Stimulated activated CD4-positive, alpha-beta T cell treated with anti-CD3 and anti-CD28 coated beads, Interleukin-15, amount 100 ng/mL, for 1 hour (primary cell): ENCODE measurements at places on chromosomes 6 and 20.

DNA sequence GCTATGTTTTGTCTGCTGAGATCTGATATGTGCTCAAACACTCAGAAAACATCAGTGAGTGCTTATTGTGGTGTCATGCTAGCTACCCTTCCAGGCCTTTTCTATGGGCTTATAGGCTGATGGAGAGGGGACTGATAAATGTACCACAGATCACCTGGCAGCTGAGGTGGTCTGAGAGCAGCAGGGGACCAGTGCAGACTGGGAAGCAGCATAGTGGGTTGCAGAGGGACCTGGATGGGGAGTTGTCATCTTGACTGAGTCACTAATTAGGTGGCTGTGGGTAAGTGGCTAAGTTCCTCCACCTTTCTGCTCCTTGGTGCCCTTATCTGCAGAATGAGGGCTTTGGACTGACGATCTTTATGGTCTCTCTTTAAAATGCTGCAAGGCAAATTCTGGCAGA is 2.8 kb downstream of the TMEM200A start:
- no peak for DNase-seq

- no peak for DNase-seq
Observed at GRCh38 chr20:59118855-59119254, 44.8 kb upstream of the ZNF831 start.

GRCh38 chr6:123812621-123813020 is 9.0 kb downstream of the NKAIN2 start:
- no peak for DNase-seq

DNA sequence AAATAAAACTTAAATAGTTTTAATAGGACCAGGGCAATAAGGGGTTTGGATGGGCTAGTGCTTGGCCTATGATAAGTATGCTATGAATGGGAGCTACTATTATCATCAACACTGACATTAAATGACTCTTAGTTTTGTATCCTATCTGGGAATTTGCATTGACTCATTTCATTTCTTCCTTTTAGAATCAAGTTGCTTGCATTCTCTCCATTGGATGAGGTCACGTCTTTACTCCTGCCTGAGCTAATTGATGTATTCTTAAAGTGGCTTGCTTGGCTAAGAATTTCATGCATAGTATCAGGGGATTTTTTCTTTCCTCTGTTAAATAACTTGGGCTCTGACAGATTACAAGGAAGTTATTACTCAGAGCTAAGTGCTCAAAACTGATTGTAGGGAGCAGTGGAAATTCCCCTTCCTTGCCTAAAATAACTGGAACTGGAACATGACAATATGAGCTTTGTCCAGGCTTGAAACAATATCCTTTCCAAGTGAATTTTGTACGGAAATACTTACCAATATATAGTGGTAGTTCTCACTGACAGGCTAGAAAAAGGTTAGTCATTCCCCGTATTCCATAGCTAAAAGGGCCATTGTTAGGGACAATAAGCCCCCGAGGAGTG is 169.9 kb downstream of the BCAS1 start:
- no peak for DNase-seq

- DNase-seq, result no peak
Observed at GRCh38 chr20:55253781-55254180, 751.5 kb downstream of the CBLN4 start.

- no peak for DNase-seq
Observed at GRCh38 chr20:62025832-62026563, 39.7 kb downstream of the TAF4 start.

- DNase-seq, result no peak
Observed at GRCh38 chr6:100823041-100823440, 58.1 kb downstream of the ASCC3 start.

GRCh38 chr20:58642441-58642840 is 8.6 kb upstream of the STX16 start:
- DNase-seq, result no peak

- no peak for DNase-seq
Observed at GRCh38 chr6:27940766-27941165, 16.3 kb upstream of the OR2B6 start.

DNA sequence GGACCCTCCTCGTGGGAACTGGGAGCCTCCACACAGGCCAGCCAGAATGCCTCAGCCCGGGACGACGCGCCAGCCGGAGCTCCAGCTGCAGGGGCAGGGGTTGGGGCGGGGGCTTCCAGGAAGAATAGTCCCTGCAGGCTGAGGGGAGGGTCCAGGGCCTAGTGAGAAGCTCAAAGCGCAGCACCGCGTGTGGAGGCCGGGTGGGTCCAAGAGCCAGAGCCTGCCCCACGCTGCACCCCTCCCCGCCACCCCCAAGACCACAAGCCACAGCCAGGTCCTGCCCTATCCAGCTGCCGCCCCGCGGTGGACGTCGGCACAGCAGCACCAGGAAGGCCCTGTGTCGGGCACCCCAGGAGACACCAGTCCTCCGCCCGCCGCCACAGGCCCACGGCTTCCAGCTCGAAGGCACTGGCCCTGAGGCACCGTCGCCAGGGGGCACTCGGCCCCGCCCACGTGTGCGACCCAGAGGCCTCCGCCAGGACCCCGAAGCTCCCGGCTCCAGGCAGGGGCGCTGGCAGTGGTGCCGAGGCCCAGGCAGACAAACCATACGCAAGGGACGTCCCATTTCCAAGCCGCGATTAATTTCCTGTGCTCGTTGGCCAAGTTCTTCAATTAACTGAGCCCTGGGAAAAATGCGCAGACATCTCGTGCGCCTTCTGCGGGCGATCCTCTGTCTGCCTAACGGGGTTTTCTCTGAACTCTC is 19.5 kb downstream of the KCNQ2 start:
- no peak for DNase-seq

GRCh38 chr20:20785226-20785625 is 72.8 kb upstream of the RALGAPA2 start:
- no peak for DNase-seq

DNA sequence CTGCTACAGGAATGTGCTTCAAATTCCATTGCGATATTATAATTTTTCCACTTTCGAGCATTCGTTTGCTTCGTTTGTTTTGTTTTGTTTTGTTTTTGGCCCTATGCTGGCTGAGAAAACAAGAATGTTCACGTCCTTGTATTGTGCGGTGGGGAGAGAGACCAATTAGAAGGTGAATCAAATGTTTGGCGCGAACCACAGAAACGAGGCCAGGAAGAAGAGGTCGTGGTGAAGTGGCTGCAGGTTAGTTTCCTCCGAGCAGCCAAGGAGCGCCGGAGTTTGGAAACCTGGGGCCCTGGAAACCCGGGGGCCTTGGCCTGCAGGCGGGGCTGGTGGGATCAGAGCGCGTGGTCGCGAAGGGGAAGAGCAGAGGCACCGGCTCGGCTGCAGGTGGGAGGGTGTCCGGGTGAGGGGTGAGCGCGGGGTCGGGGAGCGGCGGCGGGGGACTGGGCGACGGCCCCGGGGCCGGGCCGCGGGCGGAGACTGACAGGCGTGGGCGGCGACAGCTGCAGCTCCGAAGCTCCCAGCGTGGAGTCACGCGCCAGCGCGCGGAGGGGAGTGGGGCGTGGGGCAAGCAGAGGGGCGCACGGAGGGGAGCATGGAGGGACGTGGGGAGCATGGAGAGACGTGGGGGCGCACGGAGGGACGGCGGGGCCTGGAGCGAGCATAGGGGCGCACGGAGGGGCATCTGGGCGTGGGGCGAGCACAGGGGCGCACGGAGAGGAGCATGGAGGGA is 141.5 kb upstream of the PDE10A start:
- no peak for DNase-seq

DNA sequence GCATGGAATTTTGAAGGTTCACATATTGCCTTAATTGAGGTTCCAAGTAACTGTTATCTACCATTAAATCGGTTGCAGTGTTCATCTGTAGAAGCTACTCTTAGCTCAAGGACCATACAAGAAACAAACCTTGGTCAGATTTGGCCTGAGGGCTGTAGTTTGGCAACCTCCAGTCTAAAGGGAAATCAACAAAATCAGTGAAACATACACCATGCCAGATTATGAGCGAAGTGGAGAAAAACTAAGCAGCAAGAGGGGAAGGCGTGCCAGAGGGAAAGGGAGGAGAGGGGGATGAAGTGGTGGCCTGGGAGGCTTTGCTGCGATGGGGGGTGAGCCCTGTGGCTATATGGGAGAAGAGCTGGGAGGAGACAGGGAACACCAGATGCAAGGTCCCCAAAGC is 8.8 kb upstream of the SNAI1 start:
- no peak for DNase-seq

DNA sequence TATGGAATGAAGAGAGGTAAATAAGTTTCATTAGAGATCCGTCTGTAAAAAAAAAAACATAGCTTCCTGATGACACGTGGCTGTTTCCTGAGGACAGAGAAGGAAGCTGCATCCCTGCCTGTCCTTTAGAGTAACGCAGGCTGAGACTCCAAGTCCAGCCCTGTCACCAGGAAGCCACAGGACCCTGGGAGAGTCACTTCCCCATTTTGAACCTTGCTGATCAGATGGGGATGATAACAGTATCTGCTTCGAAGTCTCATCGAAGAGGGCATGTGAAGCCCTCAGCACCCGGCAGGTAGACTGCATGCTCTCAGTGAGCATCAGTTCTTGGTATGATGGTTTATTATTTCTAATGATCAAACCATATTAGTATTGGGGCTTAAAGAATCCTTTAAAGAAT is 139.1 kb upstream of the KCNG1 start:
- DNase-seq, result no peak

GRCh38 chr20:18223409-18223808 is 64.9 kb upstream of the ZNF133 start:
- DNase-seq, result no peak

DNA sequence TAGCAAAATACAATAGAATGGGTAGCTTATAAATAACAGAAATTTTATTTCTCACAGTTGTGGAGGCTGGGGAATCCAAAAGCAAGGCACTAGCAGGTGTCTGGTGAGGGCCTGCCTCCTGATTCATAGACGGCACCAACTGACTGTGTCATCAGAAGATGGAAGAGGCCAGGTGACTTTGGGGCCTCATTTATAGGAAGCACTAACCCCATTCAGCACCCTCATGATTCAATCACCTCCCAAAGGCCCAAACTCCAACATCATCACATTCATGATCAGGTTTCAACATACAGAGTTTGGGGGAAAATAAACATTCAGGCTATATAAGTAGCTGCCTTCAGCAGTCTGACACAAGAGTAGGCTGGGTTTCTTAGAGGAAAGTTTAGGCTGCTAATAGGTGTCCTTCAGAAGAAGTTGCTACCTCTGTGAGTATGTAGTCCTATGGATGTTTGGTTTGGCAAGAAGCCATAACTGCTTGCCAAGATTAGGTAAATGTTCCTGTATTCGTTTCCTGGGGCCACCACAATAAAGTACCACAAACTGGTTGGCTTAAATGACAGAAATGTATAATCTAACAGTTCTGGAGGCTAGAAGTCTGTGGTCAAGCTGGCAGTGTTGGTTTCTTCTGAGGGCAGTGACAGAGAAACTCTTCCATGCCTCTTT is 48.8 kb downstream of the NT5E start:
- no peak for DNase-seq

- DNase-seq, result no peak
Observed at GRCh38 chr6:123802351-123802696, 1.3 kb upstream of the NKAIN2 start.

DNA sequence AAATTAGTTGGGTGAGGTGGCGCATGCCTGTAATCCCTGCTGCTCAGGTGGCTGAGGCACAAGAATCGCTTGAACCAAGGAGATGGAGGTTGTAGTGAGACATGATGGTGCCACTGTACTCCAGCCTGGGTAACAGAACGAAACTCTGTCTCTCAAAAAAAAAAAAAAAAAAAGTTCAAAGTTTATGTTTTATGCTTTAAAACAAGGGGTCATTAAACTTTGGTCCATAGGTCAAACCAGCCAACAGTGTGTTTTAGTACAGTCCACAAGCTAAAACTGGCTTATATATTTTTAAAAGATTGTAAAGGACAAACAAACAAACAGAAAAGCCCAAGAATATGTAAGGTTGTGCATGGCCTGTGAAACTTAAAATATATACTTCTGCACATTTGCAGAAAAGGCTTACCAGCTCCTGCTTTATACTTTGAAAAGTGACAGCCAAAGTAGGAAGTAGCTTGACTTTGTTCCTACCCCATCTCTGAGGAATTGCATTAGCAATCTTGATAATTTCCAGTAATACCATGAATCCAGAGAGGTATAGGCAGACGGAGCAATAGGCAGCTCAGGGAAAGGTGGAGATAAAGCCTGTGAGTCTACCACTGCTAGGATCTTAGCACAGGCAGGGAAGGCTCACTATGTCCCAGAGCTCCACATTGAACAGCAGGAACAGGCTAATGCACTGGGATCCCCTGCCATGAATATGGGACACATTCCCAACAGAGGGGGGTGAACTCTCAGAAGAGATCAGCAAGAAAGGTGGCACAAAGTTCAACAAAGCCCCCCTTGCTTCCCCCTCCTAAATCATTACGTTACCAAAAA is 30.5 kb downstream of the MCM8 start:
- DNase-seq, result no peak

DNA sequence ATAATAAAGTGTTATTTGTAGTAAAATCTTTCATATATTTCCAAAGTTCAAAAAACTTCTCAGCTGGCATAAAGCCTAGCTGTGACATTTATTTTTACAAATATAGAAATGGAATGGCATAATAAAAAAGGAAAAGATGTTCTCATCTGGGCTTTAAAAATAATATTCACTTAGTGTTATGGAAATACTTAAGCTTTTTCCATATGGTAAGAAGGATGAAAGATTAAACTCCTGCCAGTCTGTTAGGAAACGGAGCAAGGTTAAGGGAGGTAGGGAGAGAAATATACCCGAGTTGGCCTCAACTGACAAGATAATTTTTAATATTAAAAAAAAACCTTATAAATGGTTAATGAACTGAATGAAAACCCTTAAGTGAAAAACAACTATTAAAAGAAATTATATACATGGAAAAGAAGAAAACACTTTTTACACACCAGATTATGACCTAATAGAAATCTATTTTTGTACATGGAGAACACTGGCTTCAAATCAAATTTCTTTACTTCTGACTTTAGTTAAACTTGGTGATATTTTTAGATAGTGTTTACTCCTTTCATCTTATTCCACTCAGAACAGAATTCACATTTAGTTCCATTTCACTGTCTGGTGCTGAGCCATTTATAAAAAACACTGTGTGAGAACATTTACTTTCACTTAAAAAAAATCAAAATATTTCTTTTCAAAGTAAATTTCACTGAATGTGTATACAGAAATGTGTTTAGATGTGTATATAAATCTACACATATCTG is 137.0 kb downstream of the DST start:
- no peak for DNase-seq

- DNase-seq, result no peak
Observed at GRCh38 chr6:26556263-26557070, 18.3 kb downstream of the HMGN4 start.

- DNase-seq, result no peak
Observed at GRCh38 chr6:44949596-44950201, 378.4 kb upstream of the RUNX2 start.
